MG63 (cell line): ENCODE measurements at places on chromosomes 1 and 21.

DNA sequence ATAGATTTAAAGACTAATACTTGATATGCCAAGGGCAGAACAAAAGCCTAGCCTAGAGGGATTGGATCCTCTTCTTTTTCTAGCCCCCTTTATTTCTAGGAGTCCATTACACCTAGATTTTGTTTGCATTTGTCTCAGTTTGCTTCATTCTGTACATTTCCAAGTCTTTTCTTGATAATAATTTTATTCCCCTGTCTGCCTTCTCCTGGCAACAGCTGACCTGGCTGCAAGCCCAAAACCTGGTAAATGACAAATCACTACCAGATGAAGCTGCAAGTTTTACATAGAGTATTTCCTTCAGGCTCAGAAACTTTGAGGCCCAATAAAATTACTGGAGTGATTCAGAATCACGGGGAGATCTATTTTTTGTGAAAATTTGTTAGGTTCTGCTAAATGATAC lies 36.5 kb upstream of the LHX8 start:
- peak; percentile 50 for DNase-seq

GRCh38 chr1:74534241-74534640 lies 21.8 kb upstream of the LRRC53 start:
- no peak for DNase-seq

- no peak for DNase-seq
Measured at GRCh38 chr1:93733340-93733739, 51.7 kb upstream of the BCAR3 start.

DNA sequence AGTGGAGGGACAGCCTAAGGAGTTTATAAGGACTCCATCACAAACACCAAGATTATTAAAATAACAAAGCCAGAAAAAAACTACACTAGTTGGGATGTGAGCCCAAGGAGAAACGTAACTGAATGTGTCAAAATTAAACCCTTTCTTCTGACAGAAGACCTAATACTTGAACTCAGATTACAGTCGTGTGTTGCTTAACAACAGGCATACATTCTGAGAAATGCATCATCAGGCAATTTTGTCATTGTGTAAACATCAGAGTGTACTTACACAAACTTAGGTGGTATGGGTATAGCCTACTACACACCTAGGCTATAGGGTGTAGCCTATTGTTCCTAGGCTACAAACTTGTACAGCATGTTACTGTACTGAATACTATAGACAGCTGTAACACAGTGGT lies 23.4 kb downstream of the DSTYK start:
- no peak for DNase-seq

DNA sequence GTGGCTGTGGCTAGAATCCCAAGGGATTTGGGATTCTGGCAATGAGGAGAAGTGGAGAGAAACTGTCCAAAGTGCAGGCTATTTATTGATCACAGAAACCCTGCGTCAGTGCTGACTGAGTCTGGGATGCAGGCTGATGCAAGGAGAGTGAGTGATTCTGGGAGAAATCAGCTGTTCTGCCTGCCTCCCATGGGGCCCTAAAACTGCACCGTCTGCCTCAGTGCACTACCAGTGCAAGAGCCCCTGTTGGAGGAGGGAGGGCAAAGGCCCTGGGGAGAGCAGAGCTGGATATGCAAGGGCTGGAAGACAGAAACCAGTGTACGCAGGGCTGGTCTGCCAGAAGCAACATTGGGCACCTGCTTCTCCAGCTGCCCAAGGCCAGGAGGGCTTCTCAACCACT lies 42.6 kb downstream of the C1orf198 start:
- no peak for DNase-seq

DNA sequence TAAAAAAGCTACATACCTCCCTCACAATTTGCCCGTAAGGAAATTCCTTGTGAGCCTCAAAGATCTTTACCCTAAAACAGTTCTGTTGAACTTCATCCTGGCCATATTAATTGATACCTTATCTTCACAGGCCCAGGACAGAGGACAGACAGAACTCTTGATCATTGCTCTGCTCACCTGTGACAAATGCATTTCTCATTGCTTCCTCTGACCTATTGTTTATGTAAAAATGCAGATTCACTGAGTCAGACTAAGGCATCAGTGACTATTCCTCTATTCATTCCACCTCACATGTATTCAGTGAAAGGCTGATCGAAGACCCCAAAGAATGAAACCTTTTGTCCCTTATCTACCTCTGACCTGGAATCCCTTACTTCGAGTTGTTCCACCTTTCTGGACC lies 61.0 kb downstream of the BACH1 start:
- DNase-seq = no peak
